Hindlimb muscle (tissue), 1 donor: ENCODE measurements at places on chromosomes 1 and 21.

GRCh38 chr1:54949053-54949452, 31.4 kb upstream of the TMEM61 start:
- DNase-seq = no peak

GRCh38 chr1:232287676-232288569, 342.0 kb downstream of the SIPA1L2 start:
- DNase-seq = no peak

DNA sequence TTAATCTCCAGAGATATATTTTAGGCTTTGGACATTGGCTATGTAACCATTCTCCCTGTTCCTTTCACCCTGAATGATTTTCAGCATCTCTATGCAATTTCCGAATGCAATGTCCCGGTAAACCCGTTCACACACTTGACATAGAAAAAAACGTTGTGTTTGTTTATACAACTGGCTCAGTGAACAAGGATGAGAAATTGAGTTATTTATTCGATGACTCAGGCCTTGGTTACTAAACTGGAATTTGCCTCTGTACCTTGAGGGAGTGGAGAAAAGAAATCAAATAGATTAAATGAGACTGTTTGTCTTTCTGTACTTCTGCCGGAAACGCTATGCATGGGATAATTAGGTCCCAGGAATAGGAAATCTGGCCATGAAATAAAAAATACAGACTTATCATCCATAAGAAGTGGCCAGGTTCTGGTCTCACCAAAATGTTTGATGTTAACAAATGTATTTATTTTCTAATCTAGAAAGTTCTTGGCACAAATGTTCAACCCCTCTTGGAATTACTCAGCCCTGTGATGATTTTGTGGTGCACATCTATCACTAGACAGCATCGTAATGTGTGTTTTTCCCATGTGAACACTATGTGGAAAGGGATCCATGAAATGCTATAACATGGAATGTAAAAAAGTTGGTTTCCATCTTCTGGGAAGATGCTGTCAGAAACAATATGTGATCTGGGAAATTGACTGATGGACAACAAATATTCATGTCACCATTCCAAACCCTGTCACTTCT, 253.9 kb downstream of the DUSP10 start:
- DNase-seq = no peak

DNA sequence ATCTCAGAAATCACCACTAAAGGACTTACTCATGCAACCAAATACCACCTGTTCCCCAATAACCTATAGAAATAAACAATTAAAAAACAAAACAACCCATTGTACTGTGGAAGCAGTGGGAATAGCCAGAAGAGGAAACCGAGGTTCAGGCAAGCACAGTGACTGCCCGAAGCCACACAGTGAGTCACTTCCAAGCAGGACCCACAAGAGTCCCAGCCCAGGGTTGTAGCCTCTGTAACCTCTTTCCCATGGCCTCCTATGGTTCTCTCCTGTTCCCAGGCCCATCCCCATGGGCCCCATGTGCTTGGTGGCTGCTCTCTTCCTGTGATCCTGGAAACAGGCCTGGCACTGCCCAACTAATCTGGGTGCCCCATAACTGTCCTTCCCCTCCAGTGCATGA, 29.0 kb upstream of the HTR1D start:
- DNase-seq = no peak

DNA sequence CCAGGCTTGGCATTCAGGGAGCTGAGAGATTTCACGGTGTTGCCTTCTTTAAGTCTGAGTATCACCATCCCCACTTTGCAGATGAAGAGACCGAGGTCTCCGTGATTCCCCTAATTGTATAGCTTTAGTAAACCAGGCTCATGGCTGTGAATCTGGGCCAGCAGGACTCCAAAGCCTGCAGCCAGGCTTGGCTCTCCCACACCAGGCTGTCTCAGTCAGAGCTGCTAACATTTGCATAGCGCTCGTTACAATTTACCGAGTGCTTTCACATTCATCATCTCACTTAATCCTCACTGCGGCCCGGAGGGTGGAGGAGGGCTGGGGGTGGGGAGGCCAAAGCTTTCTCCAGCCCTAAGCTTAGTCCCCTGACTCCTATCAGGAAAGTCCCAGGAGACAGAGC, 11.7 kb downstream of the C1orf94 start:
- DNase-seq = no peak

DNA sequence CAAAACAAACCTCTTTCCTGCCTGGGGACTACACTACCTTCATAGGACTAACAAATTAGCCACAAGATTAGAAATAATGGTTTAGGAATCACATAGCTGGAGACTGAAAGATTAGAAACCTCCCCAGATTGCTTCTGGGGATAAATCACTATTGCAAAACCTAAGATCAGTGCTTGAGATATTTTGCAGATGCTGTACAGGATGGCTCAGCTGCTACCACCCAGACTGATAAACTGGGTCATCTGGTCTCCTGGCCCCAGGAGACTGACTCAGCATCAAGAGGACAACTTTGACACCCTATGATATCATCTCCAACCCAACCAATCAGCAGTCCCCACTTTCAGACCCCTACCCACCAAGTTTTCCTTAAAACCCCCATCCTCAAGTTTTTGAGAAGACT, 137.0 kb downstream of the LRRC53 start:
- no peak for DNase-seq

- DNase-seq = no peak
Observed at GRCh38 chr1:20454004-20454403, 32.0 kb downstream of the CAMK2N1 start.

DNA sequence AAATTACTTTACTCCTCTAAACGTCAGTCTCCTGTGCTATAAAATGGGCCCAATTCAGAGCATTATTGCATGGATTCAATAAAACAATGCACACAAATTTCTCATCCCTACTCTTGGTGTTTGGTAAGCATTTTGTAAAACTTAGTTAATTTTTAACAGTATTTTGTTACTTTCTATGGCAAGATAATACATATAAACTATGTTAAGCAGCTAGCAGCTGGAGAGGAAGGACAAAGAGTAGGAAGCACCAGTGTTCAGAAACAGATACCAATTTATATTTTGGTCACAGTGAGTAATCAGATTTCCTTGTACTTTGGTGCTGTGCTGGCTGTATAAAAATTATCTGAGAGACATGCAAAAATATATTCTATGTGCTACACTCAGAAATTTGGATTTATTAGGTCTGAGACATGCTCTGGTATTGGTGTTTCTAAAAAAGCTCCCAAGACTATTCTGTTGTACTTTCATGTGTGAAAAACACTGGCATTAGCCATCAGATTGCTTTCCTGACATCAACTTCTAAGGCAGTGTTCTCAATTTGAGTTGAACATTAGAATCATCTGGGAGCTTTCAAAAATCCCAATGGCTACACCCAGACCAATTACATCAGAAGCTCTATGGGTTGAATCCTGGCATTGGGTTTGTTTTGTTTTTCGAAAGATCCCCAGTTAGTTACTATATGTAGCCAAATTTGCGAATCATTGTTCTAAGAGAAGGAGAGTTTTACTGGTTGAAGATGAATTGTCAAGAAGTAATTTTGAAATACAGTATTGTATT, 100.3 kb upstream of the C1orf87 start:
- DNase-seq = no peak

DNA sequence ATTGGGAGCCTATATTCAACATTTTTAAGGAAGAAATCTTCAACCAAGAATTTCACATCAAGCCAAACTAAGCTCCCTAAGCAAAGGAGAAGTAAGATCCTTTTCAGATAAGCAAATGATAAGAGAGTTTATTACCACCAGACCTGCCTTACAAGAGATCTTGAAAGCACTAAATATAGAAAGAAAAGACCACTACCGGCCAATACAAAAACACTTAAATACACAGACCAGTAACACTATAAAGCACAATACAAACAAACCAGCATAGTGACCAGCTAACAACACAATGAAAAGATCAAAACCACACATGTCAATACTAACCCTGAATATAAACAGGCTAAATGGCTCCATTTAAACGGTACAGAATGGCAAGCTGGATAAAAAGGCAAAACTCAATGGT, 165.4 kb downstream of the MRPL39 start:
- DNase-seq = no peak

- no peak for DNase-seq
Observed at GRCh38 chr1:183645531-183645930, 7.6 kb downstream of the APOBEC4 start.

DNA sequence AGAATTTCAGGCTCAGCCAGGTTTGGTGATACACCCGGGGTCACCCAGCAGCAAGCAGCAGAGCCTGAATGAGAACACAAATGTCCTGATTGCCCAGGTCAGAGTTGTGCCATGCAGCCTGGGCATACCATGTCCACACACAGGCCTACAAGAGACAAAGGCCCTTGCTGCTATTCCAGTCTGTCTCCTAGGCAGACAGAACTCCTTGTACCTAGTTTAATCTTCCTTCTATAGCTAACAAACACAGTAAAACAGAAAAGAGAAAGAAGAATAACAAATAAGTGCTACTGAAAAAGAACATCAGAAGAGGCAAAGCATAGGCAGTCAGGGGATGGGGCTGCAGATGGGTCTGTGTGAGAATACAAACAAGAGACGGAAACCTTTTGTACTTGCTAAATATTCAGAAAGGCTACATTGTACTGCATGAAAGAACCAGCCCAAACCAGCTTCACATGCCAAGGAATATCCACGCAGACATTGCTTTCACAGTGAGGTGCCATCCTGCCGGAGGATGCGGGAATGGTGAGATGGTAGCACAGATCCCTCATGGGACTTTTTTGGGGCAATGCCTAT, 401.7 kb downstream of the OMA1 start:
- DNase-seq = no peak
